ENCODE measurements at places on chromosomes 11 and 22.

DNA sequence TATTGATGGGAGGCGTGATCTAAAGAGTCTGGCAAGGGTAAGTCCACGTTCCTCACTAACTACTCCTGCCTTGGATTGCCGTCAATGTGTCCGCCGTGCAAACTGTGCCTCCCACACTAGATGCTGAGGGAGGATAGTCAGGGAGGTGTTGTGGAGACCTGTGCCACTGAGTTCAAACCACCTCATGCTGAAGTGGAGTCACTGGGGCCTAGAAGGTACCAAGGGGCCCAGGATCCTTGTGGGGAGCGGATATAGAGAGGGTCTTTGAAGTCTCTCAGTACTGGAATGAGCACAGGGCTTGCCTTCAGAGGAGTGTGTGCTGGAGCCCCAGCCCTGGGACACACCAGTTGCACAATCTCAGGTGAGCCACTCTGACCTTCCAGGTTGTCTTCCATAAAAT lies 27.1 kb upstream of the TMPRSS4 start:
- DNase-seq: no peak

DNA sequence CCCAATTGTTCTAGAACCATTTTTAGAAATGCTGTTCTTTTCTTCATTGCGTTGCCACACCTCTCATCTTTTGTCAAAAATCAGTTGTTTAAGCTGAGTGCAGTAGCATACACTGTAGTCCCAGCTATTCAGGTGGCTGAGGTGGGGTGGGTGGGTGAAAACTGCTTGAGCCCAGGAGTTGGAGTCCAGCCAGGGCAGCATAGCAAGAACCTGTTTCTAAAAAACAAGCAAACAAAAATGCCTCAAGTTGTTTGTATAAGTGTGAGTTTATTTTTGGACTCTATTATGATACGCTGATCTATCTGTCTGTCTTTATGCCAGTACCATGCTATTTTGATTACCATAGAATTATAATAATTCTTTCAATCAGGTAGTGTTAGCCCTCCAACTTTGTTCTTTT lies 62.5 kb upstream of the RRM1 start:
- DNase-seq: no peak

DNA sequence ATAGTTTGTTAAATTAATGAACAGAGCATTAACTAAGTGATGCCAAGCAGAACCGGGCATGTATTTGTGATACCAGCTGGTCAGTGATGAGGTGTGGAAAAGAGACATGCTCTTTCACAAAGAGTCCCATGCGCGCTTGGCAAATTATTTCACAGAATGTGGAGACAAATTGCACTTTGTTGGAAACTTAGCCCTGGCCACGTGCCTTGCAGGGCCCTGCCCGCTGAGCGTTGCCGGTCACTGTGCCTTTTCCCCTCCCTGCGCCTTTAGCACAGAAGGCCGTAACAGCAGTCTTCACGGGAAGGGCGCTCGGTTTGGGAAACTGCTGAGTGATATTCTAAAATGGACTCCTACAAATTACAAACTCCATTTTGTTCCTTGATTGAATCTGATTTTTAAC lies 235.9 kb downstream of the TBC1D22A start:
- no peak for DNase-seq

- DNase-seq: no peak
Measured at GRCh38 chr11:36953976-36954375, 355.9 kb upstream of the RAG2 start.

DNA sequence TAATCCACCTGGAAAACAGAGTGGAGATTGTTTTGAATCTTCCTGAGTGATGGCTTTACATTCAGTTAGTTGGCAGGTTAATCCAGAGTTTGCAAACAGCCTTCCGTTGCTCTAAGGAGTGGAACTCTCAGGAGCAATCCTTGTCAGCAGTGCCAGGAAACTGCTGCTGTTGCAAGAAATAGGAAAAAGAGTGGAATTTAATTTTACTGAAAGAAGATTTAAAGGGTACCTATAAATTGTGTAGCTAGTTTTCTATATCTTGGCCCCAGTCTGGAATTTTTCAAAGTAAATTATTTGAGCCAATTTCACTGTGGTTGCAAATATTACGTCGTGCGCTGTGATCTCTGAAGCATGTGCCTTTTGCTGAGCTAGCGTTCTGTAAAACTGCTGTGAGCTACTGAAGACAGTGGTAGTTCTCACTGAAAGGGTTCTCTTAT lies 55.5 kb upstream of the SLC5A12 start:
- DNase-seq: no peak

DNA sequence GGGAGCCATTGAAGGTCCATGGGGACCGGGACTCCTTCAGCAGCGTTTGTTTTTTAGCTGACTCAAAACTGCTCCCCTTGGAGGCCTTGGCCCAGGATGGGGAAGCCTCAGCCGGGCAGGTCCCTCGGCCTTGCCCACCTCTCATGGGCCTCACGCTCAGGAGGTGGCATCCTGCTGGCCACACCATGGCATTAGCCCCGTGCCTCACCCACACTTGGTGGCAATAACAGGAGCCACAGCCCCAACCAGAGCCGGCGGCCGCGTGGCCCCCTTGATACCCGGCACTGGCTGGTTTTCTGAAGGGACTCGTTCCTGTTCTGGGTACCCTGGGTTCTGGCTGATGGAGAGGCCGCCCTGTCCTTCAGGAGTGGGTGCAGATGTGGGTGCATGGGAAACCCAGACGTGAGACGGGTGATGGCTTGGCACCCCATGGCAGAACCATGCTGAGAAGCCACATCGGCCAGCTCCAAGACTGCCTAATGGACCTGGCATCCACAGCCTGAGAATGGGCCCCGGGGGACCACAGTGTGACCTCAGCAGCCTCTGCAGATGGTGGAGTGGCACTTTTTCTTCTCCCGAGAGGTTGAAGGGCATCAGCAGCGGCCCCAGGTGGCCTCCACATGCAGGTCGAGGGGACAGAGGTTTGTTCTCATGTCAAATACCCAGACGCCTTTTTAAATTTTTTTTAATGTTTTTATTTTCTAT lies 49.8 kb upstream of the PPARA start:
- no peak for DNase-seq

DNA sequence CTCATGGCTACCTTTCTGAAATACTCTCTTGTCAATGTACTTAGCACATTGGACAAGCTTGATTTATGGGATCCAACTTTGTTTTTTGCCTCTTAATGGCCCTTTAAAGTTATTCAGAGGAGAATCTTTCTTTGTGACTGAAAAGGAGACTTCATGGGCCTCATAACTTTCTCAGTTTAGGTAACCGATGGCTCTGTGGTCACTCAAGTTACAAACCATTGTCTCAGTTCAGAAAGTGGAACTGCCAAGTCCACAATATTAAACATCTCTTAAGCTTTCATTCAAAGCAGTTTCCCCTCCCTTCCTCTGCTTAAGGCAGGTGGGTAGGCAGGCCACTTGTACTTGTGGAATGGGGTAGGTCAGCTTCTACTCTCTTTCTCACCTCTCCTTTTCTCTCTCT lies 12.3 kb upstream of the ARL14EP start:
- DNase-seq: no peak

DNA sequence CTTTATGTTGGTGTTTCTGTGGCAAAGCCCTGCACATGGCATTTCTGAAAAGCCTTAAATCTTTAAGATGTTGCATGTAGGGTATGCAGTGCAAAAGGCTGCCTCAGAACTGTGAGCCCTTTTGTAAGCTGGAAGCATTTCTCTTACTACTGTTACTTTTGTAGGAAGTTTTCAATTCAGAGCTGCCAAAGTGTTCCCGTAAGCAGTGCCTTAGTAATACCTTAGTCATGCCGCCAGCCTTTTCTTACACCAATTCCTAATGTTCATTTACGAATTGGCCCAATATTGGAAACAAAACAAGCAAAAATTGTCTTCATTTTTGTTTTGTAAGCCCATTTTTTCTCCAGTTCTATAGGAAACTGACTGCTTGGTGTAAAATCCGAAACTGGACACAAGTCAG lies 67.4 kb upstream of the RASSF10 start:
- no peak for DNase-seq

GRCh38 chr11:85182441-85183387 lies 444.4 kb downstream of the DLG2 start:
- DNase-seq: peak; percentile 23

DNA sequence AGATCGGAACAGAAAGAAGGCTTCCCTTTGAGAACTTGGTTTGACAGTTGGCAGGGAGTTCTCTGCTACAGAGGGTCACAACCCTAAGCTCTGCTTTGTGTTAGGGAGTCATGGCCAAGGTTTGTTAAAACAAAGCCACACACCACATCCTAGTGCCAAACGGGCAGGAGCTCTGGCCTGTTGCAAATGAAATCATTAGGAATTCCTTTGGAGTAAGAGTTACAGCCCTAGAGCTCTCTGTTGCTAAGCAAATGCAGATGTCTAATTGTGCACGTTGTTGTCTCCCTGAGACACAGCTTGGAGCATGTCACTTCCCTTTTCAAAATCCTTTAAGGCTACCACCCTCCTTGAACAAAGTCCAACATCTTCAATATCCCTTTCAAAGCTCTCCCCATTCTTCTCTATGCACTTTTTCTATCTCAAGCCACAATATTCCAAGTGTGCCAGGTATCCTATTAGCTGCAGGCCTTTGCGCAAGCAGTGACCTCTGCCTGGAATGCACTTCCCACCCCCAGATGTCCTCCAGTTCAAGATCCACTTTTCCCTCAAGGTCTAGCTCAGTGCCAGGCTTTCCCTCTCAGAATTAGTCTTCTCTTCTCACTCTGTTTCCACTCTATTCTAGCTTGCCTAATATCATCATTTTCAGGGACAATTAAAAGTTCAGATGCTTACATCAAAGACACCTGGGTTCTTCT lies 253.7 kb upstream of the POU2AF2 start:
- no peak for DNase-seq

GRCh38 chr11:126949066-126949891 lies 51.3 kb downstream of the KIRREL3 start:
- no peak for DNase-seq

- DNase-seq: no peak
Measured at GRCh38 chr11:118657709-118658428, 21.6 kb downstream of the TREH start.

DNA sequence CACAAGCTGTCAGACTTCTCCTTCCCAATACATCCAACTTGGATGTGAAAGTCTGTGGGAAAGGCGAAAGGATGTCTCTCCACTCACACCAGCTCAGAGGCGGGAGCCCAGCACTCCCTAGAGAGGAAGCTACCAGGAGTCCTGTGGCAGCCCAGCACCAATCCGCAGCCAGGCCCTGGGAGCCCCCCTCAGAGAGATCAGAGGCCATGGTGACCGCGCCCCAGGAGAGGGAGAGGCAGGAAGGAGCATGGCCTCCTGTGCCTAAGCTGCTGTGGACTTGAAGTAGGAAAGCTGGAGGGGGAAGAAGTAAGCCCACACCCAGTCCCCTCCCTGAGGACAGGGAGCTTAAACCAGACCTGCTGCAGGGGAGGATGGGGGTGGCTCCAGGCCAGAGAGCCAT lies 24.4 kb upstream of the IGSF9B start:
- no peak for DNase-seq

Measured in neuronal stem cell (in vitro differentiated cells).